Non-pigmented ciliary epithelial cell (primary cell): ENCODE measurements at places on chromosomes 1 and 21.

- no peak for DNase-seq
Observed at GRCh38 chr1:73782901-73783300, 415.1 kb downstream of the LRRIQ3 start.

DNA sequence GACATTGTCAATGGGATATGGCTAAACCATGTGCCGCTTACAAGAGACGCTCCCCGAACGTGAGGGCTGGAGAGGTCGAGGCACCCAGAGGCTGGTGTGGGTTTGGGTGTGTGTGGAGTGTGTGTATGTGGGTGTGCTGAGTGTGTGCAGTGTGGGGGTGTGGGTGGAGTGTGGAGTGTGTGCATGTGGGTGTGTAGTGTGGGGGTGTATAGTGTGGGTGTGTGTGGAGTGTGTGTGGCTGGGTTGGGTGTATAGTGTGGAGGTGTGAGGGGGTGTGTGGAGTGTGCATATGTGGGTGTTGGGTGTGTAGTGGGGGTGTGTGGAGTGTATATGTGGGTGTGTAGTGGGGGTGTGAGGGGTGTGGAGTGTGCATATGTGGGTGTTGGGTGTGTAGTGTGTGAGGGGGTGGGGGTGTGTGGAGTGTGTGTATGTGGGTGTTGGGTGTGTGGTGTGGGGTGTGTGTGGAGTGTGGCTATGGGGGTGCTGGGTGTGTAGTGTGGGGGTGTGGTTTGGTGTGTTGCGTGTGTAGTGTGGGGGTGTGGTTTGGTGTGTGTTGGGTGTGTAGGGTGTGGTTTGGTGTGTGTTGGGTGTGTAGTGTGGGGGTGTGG lies 42.2 kb downstream of the SLC19A1 start:
- DNase-seq, result no peak

DNA sequence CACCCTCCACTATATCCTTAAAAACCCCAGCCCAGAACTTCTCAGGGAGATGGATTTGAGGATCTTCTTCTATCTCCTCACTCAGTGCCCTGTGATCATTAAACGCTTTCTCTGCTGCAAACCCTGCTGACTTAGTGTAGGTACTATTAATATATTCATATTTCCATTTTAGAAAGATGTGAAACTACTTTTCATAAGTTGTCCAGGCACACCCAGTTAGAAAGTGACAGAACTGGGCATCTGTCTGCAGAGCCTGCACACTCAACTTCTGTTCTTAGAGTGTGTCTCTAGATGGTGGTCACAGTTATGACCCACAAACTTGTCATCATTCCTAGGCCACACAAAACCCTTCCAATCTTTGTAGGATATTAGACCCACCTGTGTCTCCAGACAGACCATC lies 55.0 kb downstream of the FCRL5 start:
- DNase-seq, result no peak

DNA sequence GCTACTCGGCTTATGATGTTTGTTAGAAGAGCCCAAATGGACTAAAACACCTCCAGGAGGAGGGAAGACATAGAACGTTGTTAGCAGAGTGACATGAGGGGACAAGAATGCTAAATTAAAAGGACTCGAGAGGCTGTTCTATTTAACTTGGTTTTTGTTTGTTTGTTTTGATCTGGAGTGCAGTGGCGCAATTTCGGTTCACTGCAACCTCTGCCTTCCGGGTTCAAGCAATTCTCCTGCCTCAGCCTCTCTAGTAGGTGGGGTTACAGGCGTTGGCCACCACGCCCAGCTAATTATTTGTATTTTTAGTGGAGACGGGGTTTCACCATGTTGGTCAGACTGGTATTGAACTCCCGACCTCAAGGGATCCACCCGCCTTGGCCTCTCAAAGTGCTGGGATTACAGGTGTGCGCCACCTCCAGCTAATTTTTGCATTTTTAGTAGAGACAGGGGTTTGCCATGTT lies 5.1 kb upstream of the HNRNPU start:
- DNase-seq, result no peak

- no peak for DNase-seq
Observed at GRCh38 chr1:7356079-7356478, 415.0 kb upstream of the VAMP3 start.

DNA sequence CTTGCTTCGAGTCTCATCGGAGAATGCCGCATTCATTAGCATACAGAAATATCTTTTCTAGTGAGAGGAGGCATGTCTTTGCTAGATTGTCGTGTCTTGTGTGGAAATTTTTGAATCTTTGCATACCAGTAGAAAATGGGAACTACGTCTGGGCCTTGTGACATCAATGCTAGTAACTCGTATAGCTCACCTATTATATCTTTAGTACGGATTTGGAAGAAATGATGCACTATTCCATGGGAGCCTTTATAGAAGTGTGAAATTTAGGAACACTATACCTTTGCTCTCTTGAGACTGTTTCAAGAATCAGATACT lies 835 bp downstream of the UHMK1 start:
- no peak for DNase-seq

GRCh38 chr21:35352066-35352770 lies 303.1 kb upstream of the RUNX1 start:
- DNase-seq, result peak; percentile 60

DNA sequence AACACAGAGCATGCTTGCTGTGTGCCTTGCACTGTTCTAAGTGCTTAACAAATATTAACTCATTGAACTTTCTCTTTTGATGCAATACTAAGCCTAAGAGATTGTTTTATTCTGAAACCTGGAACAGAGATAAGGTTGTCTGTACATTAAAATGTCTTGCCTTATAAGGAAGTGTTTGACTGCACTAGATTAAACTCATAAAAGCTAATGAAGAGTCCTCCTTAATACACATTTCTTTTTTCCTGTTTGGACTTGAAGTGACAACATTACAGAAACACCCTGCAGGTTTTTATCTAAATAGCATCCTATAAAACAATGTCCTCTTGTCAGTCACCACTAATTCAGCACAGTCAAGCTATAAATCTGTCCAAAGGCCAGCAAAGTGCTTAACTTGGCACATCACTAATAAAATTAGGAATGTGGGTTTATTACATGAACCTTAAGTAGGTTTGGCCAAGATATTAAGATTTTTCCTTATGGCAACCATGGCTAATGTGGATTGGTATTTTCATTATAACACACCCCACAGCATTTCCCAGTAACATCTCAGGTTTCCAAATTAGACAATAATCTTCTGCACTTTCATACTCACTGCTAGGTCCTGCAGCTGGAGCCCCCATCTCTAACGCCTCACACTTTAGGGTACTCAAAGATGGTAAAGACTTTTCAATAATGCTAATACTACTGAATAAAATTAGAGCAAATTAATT lies 389.7 kb downstream of the LMO4 start:
- no peak for DNase-seq

GRCh38 chr1:50633465-50633864 lies 210.2 kb upstream of the DMRTA2 start:
- no peak for DNase-seq

DNA sequence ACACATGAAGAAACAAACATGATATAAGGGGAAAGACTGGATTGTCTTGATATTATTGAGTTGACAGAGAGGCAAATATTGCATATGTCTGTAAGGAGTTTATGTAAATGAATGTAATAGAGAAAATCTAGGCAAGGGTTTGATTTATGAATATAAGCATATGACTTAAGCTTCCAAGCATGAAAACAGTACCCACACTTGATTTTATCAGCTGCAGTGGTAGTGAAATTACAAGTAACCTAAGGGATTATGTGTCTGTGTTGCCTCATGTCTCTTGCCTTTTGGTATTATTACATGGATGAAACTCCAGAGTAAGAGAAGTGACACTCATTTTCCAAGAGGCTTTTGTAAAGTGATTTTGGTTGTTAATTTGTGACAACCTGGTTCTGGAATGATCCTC lies 1678.9 kb downstream of the KCNT2 start:
- DNase-seq, result peak; percentile 3

DNA sequence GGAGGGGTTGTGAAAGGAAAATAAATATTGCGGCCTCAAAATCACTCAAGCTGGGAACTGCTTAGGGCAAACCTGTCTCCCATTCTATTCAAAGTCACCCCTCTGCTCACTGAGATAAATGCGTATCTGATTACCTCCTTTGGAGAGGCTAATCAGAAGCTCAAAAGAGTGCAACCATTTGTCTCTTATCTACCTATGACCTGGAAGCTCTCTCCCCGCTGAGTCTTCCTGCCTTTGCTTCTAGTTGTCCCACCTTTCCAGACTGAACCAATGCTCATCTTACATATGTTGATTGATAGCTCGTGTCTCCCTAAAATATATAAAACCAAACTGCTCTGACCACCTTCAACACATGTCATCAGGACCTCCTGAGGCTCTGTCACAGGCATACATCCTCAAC lies 91.6 kb upstream of the CAMK1G start:
- no peak for DNase-seq

GRCh38 chr1:100793659-100794058 lies 74.1 kb downstream of the VCAM1 start:
- DNase-seq, result no peak

- DNase-seq, result no peak
Observed at GRCh38 chr21:28580585-28580984, 412.1 kb downstream of the LTN1 start.

- no peak for DNase-seq
Observed at GRCh38 chr1:156463874-156464273, 36.7 kb downstream of the MEF2D start.

- no peak for DNase-seq
Observed at GRCh38 chr1:228646717-228647522, 88.4 kb upstream of the RHOU start.

DNA sequence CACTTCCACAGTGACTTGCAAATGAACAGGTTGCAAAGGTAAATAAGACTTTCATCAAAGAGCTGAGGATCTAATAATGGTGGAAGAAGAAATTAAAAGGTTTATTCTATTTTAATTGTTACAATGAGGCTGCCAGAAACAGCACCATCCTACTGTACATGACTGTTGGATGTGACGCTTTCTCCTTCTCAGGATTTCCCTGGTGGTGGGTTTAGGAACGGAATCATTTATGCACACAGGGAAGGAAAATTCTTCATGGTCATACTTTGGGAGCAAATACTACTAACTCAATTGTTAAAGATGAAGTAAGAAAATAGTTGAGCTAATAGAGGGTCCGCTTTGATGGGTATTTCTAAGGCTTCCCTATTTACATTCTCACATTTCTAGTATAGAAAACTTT lies 22.2 kb upstream of the LYPLAL1 start:
- no peak for DNase-seq

- DNase-seq, result no peak
Observed at GRCh38 chr1:71231751-71232150, 150.9 kb upstream of the ZRANB2 start.

GRCh38 chr1:240109130-240109529 lies 17.4 kb downstream of the FMN2 start:
- DNase-seq, result no peak

DNA sequence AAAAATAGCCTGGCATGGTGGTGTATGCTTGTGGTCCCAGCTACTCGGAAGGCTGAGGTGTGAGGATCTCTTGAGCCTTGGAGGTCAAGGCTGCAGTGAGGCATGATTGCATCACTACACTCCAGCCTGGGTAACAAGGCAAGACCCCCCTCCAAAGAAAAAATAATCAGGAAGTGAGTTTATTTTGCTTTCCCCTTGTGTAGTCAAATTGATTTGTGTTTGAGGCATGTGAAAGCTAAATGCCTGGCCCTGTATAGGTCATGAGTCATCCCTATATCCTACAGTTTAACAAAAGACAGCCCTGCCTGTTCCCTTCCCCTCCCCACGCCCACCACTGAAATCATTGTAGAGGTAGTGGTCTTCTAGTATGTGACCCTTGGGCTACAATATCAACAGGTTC lies 241.4 kb upstream of the JUN start:
- no peak for DNase-seq

GRCh38 chr1:170568197-170568596 lies 36.2 kb downstream of the GORAB start:
- DNase-seq, result no peak

DNA sequence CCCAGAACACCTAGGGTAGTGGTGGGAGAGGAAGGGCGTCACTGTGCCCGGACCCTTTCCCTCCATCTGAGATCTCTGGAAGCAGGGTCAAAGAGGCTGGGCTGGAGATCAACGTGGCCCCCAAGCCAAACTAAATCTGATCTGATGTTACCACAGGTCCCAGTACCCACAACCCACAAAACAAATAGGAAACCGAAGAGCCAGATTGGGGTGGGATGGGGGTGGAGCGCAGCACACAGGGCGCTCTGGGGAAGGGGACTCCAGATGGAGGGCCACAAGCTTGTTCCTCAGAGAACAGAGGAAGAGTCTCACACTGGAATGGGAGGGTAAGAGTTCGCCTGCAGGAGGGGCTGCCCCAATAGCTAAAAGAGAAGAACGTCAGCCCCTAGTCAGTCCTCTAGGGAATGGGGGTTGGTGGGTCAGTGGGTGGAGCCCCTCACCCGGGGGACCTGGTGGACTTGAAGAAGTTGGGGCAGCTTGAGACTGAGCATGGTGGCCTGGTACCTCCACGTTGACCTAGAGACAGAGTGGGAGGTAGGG lies 1.5 kb downstream of the PAQR6 start:
- DNase-seq, result no peak

- DNase-seq, result no peak
Observed at GRCh38 chr1:244837597-244838258, 2.3 kb downstream of the COX20 start.

DNA sequence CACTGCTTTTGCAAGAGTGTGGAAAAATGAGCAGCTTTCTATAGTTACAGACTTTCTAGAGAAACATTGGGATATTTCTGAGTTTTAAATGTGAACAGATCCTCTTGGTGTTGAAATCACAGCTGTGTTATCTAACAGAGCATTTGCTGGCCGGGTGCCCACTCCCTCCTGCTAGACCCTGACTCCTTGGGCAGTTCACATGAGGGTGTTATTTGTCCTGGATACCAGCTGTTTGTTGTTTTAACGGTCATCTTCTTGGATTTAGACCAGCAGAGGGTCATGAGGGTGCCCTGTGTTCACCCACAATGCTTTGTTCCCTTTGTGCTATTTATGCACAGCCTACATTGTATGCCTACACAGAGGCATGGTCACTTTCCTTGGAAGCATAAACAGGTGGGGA lies 67.1 kb downstream of the CENPF start:
- DNase-seq, result no peak

- no peak for DNase-seq
Observed at GRCh38 chr21:14767192-14767852, 221.2 kb upstream of the SAMSN1 start.

DNA sequence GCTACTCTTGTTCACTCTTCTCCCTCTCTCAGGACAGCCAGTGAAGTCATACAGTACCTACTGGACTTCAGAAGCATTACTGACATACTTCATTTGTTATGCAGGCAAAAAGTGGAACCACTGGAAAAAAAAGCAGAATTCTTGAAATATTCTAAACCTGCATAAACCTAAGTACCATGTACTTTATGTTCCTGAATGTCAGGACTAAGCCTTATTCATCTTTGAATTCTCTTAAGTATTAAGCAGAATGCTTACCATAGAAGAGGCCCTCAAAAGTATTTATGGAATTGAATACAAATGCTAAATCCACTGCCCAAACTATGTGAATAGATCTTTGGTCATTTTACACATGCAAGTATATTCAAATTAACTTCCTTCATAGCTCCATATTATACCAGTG lies 7.8 kb downstream of the PSMB2 start:
- DNase-seq, result peak; percentile 20

GRCh38 chr1:235917267-235917811 lies 50.6 kb upstream of the LYST start:
- peak; percentile 98 for DNase-seq
